ENCODE measurements at places on chromosomes 1 and 21.

- peak; percentile 38 for DNase-seq
These were observed 354.1 kb upstream of the C1orf87 start for GRCh38 chr1:60427701-60428100.

- no peak for DNase-seq
These were observed 156.5 kb downstream of the PEX14 start for GRCh38 chr1:10631121-10631810.

DNA sequence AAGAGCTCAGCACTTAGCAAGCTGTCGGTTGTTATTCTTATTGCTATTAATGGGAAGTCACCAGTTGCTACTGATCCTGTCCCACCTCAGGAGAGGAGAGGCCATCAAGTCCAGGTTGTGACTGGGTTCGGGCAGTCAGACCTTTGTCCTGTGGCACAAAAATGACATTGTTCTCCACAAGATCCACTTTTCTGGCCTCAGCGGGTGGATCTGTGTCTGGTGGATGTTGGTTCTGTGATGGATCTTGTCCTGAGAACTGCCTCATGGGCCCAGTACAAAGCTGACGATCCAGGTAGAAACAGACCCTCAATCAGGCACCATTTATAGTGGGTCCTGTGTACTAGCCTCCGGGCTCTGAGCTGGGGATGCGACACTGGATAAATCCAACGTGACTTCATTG lies 26.9 kb downstream of the TRIM67 start:
- DNase-seq, result no peak

- DNase-seq, result no peak
These were observed 379.3 kb downstream of the HHIPL2 start for GRCh38 chr1:222168621-222169020.

DNA sequence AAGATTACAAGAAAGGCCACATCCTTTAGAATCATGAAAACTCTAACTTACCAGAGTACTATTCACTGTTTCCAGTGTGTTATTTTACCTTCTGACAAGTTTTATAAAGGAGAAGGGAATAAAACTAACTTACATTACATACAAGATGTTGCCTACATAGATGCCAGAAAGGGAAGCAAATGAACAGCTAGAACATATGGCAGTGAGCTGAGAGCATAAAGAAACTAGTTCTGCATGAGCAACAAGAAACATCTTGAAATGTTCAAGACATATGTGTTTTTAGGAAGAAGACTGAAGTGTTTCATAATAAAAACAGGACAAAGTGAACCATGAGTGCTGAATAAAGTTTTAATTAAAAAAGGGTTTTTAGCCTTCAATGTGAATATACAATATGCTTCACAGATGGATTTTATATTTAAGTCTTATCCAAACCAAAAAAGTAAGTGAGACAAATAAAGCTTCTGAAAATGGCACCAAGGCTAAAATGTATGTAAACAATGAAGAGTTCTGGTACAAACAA lies 39.4 kb downstream of the SLC5A9 start:
- no peak for DNase-seq

- no peak for DNase-seq
These were observed 67.9 kb upstream of the MAGI3 start for GRCh38 chr1:113322439-113322838.

DNA sequence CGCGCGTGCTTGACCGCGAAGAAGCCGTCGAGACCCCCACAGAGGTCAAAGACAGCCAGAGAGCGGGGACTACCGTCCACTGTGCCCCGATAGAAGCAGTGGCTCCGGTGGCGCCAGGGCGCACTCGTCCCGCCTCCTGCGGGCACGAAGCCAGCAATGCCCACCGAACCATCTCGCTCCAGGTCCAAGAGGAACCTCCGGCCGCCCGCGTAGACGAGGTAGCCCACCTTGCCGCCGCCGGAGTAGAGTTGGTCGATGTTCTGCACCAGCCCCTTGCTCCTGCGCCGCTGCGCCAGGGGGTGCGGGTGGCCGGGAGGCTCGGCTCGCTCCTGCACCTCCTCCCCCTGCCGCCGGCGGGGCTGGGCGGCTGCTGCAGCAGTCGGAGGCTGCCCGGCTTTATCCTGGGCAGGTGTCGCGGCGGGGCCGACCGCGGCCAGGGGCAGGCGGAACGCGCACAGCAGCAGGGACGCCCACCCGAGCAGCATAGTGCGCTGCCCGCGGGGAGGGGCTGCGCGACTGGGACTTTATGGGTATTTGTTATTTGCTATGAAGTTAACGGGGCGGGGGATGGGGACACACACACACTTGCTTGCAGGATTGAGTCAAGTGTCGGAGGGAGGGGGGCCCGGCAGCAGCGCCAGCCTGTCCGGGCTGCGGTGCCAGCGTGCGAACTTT lies 844 bp downstream of the ADAMTS5 start:
- no peak for DNase-seq

GRCh38 chr1:65471861-65472332 lies 51.4 kb downstream of the LEPR start:
- no peak for DNase-seq

GRCh38 chr1:209319549-209319948 lies 264.0 kb upstream of the CAMK1G start:
- DNase-seq, result no peak

- peak; percentile 7 for DNase-seq
These were observed 8.9 kb upstream of the VWA5B1 start for GRCh38 chr1:20281801-20282200.

DNA sequence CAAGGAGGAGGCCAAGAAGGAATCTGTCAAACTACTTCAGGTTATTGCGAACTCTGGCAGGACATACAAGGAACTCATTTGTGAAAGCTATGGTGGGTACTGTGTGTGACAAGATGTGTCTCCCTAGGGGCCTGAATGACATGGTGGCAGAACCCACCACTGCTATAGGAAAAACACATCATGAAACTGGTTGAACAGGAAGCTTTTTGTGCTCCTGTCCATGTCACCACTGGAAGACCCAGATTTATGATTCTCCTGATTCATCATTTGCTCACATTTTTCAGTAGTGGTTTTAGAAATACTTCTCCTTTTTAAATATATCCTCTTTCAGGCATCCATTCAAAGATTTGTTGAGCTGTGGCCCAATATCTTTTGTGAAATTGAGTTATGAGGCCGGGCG lies 23.6 kb downstream of the ARMH1 start:
- no peak for DNase-seq

DNA sequence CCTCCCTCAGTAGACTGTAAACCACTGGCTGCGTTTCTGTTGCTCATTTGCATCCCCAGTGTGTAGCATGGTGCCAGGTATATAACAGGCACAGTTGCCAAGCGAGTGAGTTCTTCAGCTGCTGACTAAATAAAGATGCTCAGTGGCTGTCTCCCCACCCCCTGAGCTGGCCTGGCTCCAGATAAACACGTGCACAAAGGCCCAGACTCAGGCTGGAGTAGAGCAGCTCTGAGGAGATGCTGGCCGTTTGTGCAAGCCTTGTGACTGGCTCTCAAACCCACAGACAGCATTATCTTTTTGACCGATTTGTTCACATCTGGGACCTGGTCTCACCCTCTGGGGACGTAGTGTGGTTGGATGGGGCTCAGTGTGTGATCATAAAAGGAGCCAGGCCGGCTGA lies 7.1 kb downstream of the CHRNB2 start:
- DNase-seq, result peak; percentile 92

DNA sequence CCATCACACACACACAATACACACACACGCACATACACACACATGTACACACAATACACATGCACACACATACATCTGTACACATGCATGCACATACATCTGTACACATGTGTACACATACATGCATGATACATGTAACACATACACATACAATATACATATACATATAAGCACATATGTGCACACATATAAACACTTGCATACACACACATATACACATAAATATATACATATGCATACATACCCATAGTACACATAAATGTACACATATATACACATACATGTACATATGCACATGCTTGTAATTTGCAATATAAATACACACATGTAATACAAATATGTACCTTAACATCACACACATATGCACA lies 282.6 kb upstream of the VAMP3 start:
- no peak for DNase-seq

DNA sequence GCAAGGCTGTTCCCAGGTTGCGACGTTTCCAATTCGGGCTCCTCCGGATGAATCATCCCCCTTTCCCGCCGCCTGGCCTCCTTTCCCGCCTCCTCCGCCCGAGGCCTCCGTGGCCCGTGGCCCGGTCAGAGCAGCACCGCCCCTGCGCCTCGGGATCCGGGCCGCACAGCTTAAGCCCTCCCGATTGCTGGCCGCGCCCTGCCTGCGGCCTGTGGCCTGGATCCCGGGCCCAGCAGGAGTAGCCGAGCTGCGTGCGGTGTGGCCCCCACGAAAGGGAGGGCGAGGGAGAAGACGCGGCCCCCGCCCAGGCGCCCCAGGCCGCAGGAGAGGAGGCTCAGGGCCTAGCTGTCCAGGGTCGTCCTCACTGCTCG lies 1.0 kb downstream of the TMEM200B start:
- no peak for DNase-seq

GRCh38 chr1:145980457-145980994 lies 15.9 kb downstream of the TXNIP start:
- DNase-seq, result no peak

DNA sequence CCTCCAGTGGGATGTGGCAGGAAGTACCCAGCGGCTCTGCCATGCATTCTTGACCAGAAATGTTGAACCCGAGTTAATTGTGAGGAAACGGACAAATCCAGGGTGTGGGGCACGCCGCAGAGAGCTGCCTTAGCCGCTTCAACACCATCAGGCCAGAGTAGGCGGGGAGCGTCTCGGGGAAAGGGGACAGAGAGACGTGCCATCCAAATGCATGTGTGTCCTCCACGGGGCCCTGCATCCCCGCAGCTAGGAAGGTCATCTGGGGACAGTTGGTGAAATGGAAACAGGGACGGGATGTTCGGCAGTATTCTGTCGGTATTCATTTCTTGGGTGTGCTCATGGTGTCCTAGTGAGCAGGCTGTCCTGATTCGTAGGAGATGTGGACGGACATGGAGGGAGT lies 59.1 kb upstream of the TRAPPC10 start:
- no peak for DNase-seq

- DNase-seq, result no peak
These were observed 3.2 kb upstream of the KIAA0040 start for GRCh38 chr1:175195798-175196197.

DNA sequence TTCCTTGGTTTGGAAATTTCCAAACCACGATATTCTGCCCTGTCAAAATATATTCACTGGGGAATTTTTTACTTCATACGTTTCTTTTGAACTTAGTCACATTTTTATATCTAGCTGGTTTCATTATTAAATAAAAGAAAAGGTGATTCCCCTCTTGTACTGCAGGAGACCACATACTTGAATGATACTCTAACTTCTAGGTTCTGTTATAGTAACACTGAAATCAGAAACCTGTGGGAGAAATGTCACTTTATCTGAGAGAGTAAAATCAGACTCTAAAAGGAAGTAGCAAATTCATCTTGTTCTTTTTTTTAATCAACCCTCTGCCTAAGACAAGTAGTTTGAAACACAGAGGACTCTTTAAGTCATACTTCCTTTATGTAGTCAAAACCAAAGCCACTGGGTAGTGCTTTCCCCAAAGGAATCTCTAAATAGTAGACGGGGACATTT lies 34.4 kb downstream of the MRPL39 start:
- DNase-seq, result no peak

- no peak for DNase-seq
These were observed 87.5 kb upstream of the ZBTB18 start for GRCh38 chr1:243963571-243963970.

DNA sequence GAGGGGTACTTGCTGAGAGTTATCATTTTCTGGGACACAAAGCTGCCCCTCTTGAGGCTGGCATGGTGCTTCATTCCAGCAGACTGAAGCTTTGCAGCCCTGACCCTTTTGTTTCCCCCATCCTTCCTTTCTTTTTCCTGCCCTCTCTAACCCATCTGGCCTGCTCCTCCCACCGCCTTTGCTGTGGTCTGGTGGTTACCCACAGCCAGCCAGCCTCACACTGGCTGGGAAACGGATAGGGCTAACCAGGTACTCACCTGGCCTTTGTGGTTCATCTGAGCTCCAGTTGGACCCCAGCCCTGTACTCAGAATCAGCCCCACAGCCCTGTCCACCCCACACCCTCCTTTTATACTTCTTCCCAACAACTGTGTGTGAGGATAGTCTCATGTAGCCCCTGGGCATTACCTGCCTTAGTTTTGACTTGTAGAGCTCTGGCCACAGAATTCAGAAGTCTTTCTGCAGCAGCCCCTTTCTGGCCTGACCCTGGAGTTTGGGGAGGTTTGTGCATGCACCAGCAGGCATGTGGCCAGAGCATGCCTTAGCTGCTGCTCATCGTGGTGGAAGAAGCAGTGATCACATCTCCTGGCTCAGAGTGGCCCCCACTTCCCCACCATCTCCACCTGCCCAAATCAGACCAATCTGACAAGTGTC lies 138.0 kb downstream of the TRABD2B start:
- DNase-seq, result no peak

- DNase-seq, result no peak
These were observed 21.7 kb downstream of the SSBP3 start for GRCh38 chr1:54384471-54384870.

DNA sequence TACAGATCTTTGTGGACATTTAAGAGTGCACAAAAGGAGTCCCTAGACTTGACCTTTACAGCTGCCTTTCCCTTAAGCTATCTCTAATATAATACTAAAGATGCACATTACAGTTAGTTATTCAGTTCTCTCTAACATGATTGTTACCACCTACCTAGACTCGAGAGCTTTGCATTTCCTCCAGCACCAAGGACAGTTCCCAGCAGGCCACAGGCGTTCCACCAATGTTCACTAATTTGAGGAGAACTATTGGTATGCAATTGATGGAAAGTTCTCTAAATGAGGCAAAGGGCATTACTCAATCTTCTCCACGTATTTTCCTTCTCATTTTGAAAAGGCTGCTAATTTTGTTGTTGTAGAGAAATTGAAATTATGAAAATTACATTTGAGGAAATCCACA lies 5.4 kb upstream of the NTNG1 start:
- DNase-seq, result no peak

DNA sequence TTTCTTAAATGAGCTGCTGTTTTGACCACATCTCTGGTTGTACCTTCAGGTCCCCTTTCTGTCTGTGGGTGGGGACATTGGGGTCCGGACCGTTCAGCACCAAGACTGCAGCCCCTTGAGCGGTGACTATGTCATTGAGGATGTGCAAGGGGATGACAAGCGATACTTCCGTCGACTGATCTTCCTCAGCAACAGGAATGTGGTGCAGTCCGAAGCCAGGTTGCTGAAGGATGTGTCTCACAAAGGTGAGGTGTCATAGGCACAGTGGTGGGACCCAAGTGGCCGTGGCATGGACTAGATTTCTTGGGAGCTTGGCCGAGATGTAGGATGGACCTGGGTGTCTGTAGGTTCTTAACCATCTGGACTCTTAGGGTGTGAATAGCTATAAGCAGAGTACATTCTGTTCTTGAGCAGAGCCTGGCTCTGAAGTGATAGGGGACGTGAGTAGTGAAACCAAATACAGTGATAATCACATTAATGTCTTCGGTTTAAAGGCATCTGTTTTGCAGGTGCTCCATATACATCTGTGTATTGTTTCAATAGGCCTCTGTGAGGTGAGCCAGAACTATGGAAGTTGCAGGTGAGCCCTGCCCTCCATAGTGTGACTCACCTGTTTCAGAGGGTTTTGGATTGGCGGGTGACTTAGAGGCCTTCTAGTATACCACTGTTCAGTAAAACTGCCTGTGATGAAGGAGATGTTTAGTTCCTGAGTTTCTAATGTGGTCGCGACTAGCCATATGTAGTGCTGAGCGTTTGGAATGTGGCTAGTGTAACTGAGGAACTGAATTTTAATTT lies 6.4 kb downstream of the METTL13 start:
- DNase-seq, result no peak

All from NCI-H345 (cell line).